ENCODE measurements at places on chromosomes 4 and X. TPM values are rescaled to one million over a fixed set of nuclear protein-coding genes. Genes with fewer than 3 reads are reported as not detected.

BEND2 gene
- not detected for polyA plus RNA-seq

AMER1 gene
- 5.1 TPM for polyA plus RNA-seq

NSG1 gene
- 30.1 TPM for polyA plus RNA-seq

TCEAL5 gene
- 6.2 TPM for polyA plus RNA-seq

CSAG3 gene
- not detected for polyA plus RNA-seq

PARM1 gene
- 38.2 TPM for polyA plus RNA-seq

TLL1 gene
- 2.8 TPM for polyA plus RNA-seq

FDCSP gene
- 0.18 TPM for polyA plus RNA-seq

CXCL9 gene
- 2.8 TPM for polyA plus RNA-seq

PNMA6A gene
- 11.9 TPM for polyA plus RNA-seq

OGT gene
- polyA plus RNA-seq: 239 TPM

SMR3B gene
- polyA plus RNA-seq: not detected
